Jurkat, Clone E6-1 (cell line): ENCODE measurements at places on chromosomes 6 and 20.

DNA sequence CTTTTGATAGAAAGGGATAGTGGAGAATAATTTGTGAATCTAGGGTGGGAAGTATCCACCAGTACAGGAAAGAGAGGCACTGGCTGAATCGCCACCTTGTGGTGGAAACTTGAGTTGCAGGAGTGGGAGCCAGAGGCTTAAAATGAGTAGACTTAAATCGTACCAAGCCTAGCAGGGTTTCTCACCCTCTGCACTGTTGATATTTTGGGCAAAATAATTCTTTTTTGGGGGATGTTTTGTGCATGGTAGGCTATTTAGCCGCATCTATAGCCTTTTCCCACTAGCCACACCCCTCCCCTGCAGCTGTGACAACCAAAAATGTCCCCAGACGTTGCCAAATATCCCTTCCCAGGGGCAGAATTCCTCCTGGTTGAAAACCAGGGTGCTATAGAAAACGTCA lies 119.1 kb downstream of the DHX35 start:
- peak; percentile 71 for DNase-seq

GRCh38 chr6:159701413-159701999 lies 8.5 kb upstream of the SOD2 start:
- no peak for DNase-seq

DNA sequence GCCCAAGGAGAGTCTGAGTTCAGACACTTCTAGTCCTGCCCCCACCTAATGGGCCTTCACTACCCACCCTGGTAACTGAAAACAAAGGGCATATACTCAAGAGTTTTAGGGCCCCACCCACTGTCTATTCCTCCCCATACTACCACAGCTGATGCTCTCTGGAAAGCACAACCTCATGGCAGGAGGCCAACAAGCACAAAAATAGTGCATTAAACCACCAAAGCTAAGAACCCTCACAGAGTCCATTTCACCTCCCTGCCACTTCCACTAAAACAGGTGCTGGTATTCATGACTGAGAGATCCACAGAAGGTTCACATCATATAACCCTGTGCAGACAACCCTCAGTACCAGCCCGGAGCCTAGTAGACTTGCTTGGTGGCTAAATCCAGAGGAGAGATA lies 132.1 kb upstream of the ADGRB3 start:
- DNase-seq, result no peak

GRCh38 chr6:5053864-5054244 lies 31.3 kb upstream of the PPP1R3G start:
- no peak for DNase-seq

GRCh38 chr20:3612795-3613572 lies 50.2 kb downstream of the GFRA4 start:
- DNase-seq, result no peak

DNA sequence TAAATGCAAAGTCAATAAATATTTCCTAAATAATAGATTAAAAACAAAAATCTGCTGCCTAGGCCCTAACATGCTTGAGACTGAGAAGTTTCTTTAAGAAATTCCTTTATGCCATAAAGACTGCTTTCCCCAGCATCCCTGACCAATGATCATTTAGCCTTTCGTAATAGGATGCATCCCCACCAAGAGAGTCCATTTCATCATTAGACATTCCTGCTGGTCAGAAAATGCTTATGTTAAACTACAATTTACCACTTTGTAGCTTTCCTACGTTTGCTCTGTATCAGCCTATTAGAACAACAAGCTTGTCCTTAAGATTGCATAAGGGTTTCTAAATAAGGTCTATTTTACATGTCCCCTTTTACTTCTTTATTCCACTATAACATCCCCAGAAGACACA lies 59.8 kb upstream of the HSF2 start:
- DNase-seq, result no peak

DNA sequence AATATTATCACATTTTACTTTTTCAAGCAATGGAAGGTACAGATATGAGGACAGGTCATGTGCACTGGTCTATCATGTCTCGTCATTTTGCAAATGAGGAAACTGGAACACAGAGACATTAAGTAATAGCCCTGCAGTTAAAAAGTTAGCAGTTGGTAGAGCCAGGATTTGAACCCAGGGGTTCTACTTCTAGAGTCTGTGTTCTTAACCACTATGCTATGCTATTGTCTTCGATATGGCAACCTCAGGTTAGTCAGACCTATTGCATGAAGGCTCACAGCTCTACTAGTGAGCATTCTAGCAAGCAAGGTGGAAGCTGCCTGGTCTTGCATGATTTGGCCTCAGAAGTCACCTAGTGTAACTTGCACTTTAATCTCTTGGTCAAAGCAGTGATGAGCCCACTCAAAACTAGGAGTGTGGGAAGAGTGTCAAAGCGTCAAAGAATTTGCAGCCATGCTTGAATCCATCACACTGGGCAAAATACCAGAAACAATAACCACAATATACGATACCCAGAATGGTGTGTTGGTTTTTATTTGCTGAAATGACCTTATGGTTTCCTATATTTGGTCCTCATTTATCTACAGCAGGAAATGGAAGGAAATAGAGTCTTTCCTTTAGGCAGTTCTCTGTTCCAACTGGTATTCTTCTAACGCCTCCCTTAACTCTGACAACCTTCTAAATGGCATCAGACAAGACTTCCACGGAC lies 20.4 kb upstream of the BMP2 start:
- peak; percentile 9 for DNase-seq

DNA sequence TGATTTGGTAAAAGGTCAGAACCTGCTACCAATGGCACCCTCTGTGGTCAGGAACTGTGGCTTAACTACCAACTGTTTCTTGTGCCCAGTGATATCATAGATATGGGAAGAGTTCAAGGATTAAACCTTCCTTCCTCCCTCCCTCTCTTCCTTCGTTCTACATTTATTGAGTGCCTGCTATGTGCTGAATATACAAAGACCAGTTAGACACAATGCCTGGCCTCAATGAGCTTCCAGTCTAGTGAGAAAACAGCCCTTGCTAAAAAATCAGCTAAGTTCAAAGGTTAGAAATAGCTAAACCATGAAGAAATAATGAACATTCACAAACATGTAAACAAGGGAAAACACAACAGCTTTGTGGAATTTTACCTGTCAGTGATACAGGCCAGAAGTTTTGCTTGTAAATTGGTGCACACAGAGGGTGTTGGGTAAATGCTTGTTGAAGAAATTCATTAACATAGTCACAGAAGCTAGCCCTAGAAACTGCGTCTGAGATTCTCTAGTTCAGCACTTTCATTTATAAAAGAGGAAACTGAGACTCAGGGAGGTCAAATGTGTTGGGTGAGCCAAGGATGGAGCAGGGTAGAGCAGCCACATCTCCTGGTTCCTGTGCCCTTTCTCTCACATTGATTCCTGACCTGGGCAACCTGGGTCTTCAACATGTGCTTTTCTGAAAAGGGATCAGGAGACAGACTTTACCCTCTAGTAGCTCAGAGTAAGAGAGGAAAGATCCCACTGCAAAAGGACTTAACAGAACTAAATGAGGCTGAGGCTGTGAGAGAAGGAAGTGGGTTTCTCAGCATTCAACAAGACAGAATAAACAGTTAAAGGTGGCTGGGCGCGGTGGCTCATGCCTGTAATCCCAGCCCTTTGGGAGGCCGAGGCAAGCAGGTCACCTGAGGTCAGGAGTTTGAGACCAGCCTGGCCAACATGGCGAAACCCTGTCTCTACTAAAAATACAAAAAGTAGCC lies 14.4 kb upstream of the FOXO3 start:
- peak; percentile 71 for DNase-seq

GRCh38 chr20:45459606-45460005 lies 9.9 kb upstream of the WFDC2 start:
- DNase-seq, result no peak

- DNase-seq, result no peak
Observed at GRCh38 chr6:93471281-93471680, 51.9 kb upstream of the EPHA7 start.

DNA sequence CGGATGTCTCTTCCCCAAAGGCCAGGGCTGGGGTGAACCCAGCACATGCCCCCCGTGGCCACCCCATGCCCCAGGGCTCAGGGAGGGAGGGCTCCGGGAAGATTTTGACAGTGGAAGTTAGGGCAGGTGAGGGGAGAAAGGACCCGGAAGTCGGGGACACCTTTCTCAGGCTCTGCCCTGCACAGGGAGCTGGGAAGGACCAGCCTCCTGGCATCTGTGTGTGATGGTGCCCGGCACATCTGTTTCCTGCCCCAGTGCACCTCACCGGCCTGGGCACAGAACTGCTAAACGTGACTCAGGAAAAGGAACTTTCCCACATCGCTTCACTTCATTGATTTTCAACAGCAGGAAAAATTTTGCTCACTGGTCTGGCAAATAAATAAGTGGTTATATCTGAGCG lies 141.1 kb upstream of the AFDN start:
- DNase-seq, result no peak

- DNase-seq, result no peak
Observed at GRCh38 chr6:117077300-117077699, 188.1 kb upstream of the VGLL2 start.

GRCh38 chr6:5751525-5752390 lies 255.0 kb downstream of the NRN1 start:
- DNase-seq, result no peak
